Cardiac muscle cell (in vitro differentiated cells and primary cell): ENCODE measurements at places on chromosomes 12 and 14. TPM values are rescaled to one million over a fixed set of nuclear protein-coding genes. Genes with fewer than 3 reads are reported as not detected.

DNA sequence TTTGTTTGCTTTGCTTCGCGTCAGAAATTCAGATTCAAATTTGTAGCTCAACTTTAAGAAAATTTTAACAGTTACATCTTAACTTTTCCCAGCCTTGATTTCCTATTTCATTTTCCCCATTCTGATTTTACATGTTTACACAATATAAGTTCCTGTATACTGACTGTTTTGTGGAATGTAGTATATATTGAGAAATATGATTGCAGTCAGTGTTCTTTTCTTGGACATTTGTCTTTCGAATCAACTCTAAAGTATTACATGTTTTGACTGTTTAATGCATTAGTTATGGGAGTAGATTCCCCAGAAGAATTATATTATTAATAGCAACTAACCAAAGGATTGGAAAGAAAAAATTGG lies 48.1 kb downstream of the PRKCH start:
- DNase-seq, result no peak

GRCh38 chr14:98234208-98234607 lies 1037.8 kb downstream of the BCL11B start:
- DNase-seq, result no peak

- DNase-seq, result no peak
Measured at GRCh38 chr14:68566075-68566474, 226.8 kb downstream of the ZFP36L1 start.

- no peak for DNase-seq
Measured at GRCh38 chr14:42173206-42173605, 566.5 kb downstream of the LRFN5 start.

DNA sequence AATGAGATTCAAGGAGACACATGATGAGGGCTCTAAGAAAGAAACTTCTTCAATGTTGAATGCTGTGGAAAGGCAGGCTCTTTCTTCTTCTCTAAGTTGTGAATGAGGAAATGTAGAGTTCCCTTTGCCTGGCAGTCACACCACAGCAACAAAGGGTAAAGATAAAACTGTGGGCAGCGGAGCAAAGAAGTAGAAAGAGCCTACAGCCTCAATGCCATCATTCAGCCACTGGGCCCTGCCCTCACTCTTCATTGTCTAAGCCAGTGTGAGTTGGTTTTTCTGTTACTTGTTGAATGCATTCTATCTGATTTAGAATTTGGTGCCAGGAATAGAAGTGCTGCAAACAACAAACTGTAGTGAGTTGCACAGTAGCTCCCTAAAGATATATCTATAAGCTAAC lies 12.2 kb downstream of the SDR9C7 start:
- DNase-seq, result no peak

DNA sequence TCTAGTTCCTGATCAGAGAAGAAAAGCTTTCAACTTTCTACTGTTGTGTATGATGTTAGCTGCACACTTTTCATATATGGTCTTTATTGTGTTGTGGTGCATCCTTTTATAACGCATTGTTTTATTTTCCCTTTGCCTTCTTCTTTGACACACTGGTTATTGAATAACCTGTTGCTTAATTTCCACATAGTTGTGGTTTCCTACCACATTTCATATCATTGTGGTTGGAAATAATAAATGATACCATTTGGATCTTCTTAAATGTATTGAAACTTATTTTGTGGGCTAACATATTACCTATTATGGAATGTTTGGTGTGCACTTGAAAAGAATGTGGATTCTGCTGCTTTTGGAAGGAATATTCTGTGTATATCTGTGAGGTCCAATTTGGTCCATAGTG lies 64.9 kb downstream of the GPHN start:
- DNase-seq, result peak; percentile 8

DNA sequence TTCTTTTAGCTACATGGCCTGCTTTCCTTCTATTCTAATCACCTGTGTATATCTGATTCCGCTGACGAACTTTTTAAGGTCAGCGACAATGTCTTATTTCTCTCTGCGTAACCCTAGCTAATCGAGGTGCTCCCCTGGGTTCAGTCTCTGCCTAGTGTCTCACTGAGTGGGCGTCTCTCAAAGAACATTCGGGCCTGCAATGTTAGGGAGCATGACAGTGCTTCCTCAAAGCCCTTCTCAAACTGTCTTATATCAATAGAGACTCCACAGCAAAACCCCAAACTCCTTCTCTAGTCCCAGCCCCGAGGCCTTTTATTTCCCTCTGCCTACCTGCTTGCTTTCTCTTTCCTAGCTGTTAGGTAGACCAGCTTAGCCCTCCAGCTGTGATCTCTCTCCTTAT lies 13.7 kb upstream of the RPS6KL1 start:
- DNase-seq, result no peak

- DNase-seq, result no peak
Measured at GRCh38 chr14:58280954-58281787, 17.2 kb upstream of the ARID4A start.

DNA sequence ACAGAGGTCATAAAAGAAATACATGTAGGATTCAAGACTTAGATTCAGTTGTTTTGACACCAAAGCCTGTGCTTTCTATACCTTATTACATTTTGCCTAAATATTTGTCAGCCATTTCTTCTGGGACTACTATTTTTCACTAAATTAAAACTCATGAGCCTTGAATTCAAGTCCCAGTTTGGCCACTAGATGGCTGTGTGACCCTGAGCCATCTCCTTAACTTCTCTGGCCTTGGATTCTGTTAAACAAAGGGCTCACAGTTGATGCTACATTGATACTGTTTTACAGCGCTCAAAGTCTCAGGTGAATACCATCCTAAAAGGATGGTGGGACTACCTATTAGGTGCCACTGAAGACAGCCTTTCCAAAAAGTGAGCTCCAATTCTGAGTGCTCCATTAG lies 39.6 kb upstream of the CCDC198 start:
- peak; percentile 15 for DNase-seq

GRCh38 chr12:56103066-56103711 lies 1.2 kb upstream of the PA2G4 start:
- DNase-seq, result no peak

- DNase-seq, result peak; percentile 62
Measured at GRCh38 chr12:44654646-44655639, 221.2 kb downstream of the NELL2 start.

DNA sequence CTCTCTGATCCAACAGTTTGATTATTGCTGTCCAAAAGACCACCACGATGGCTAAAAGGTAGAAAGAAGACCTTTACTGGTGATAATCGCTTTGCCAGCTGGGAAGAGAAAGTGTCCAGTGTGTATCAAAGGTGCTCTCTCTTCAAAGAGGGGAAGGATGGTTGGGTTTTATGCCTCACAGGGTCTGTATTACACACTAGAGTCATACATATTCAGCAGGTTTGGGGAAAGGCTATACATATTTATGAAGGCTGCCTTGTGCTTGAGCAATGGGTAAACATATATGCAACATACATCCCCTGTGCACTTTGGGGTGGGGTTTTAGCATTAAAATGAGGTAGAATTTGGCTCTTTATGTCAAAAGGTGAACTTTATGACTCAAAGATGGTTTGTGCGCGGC lies 18.2 kb downstream of the GPRC5D start:
- no peak for DNase-seq

GRCh38 chr12:14968478-14968877 lies 4.4 kb upstream of the PDE6H start:
- no peak for DNase-seq

Gene TMEM233
- total RNA-seq, result 0.06 and 0.07 TPM in 2 replicates

Gene A2M
- 63.5 and 91.9 TPM in 2 replicates for total RNA-seq

Gene SLC24A4
- total RNA-seq, result 0.09 TPM in 1 of 2 replicates, not detected in the other

Gene SDR9C7
- 0.14 and 1.3 TPM in 2 replicates for total RNA-seq

Gene GLT8D2
- 3.2 and 5.9 TPM in 2 replicates for total RNA-seq

Gene FAR2
- total RNA-seq, result 0.42 and 1.6 TPM in 2 replicates
